ENCODE measurements at places on chromosomes 12 and 14. TPM values are rescaled to one million over a fixed set of nuclear protein-coding genes. Genes with fewer than 3 reads are reported as not detected.

The MYF5 gene
- polyA plus RNA-seq, result not detected

The CACNA1C gene
- polyA plus RNA-seq, result 5.7 TPM

The PLEKHH1 gene
- 44.3 TPM for polyA plus RNA-seq

The CCDC197 gene
- not detected for polyA plus RNA-seq

The IFNG-AS1 gene
- not detected for polyA plus RNA-seq

The TMEM63C gene
- 1.5 TPM for polyA plus RNA-seq

The KDM5A gene
- 44.2 TPM for polyA plus RNA-seq

The OAS3 gene
- polyA plus RNA-seq, result 10.0 TPM

- DNase-seq, result no peak
Observed at GRCh38 chr14:51228890-51229289, 11.2 kb upstream of the TMX1 start.

DNA sequence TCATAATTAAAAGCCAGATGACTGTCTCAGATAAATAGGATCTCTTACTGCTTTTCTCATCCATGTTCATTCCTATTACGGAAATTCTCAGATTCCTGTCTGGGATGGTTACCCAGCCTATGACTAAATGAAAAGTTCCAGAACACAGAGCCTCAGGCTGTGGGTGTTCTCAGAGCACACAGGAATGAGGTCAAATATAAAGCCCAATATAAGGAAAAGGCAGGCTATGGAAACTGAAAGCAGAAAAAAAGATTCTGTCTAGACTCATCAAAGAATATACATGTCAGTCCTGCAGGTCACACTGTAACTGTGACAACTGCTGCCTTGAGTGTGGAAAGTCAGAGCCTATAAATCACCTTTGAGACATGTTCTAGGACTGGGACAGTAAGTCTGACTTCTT lies 64.3 kb downstream of the DCAF5 start:
- DNase-seq, result no peak

DNA sequence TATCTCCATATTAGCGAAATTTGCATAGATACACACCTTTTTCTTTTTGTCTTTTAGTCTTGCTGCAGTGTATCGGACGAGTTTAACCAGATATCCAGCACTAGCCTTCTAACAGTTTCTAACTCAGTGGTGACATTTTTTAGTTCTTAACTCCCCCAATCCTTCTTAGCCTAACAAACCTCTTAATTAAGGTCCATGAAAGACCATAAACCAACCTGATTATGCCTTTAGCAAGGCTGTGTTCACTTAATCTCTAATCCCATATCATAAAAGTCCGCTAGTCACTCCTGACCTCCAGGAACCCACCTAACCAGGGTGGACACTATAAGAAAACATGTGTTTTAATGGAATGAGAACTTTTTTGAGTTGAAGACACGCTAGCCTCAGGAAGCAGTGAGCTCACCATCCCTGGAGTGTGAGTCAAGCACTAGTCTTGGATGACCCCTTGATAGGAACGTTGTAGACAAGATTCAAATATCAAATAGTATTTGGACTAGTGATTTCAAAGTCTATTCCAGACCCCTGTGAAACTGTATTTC lies 9.5 kb downstream of the CDKN1B start:
- no peak for DNase-seq

GRCh38 chr12:6767353-6768319 lies 1.5 kb downstream of the PTMS start:
- no peak for DNase-seq

- DNase-seq, result no peak
Observed at GRCh38 chr14:90426663-90427062, 29.8 kb downstream of the CALM1 start.

DNA sequence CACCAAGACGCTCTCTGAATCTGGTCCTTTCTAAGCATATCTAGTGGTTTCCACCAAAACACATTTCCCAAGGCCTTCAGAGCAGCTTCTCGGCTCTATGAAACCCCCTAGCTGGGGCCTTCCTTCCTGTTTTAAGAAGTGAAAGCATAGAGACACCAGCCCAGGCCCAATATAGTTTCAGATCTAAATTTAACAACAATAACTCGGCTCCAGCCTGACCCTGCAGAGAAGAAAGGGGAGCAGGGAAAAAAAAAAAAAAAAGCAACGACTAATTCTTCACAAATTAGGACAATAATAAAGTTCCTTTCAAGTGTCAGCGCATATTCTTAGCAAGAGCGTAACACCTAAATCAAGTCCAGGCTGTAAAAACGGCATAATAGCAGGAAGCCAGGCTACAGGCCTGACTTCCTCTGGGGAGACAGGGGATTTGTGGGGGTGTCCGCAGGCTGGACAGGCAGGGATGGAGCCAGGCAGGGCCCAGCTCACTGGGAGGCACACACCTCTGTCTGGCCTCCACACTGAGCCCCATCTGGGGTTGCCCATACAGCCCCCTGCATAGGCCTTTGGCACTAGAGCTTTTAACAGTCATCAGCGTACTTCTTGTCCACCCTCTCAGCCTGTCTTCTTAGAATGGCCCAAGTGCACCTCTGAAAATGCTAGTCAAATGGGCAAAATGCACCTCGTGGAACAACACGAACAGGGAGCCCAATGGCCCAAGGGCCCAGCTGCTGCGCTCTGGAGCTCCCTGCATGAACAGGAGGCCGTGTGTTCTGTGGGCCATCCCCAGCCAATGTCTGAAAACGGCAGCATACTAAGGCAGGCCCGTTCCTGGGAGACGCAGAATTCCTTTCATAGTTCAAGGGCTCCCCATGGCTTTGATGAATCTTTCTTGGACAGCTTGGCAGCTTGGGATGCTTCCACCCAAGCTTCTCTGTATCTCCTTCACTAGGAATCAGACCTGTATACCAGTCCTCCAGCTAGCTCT lies 772.9 kb downstream of the MED13L start:
- peak; percentile 19 for DNase-seq

DNA sequence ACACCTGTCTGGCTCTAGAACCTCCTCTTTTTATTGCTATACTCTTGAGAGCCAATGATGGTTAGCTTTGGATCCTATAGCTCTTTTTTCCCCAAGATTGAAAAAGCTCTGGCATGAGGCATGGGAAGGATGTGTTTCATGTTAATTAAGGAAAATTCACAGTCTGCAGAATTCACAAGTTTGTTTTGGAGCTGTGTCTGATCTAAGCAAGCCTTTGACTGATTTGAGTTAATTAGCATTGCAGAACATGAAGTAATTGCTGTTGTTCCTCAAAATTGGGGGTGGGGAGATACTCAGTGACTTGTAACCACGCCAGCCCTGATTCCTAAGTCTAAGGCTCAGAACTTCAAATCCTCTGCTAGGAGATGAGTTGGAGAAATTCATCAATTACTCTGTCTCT lies 205.0 kb downstream of the SUDS3 start:
- no peak for DNase-seq

DNA sequence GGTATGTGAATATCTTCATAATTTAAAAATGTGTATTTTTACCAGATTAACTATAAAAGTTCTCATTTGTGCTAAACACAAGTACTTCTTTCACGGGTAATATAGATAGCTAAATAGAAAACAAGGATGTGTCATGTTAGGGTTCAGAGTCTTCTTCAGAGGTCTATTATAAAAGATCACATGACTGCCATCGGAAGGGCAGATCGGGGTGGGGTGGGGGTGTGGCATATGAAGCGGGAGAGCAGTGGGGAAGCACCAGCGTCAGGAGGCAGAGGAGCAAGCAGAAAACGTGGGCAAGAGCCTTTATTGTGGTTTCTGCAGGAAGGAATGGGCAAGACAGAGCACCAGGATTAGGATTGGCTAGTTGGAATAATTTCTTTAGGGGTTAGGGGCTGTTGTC lies 63.7 kb upstream of the DNM1L start:
- no peak for DNase-seq

DNA sequence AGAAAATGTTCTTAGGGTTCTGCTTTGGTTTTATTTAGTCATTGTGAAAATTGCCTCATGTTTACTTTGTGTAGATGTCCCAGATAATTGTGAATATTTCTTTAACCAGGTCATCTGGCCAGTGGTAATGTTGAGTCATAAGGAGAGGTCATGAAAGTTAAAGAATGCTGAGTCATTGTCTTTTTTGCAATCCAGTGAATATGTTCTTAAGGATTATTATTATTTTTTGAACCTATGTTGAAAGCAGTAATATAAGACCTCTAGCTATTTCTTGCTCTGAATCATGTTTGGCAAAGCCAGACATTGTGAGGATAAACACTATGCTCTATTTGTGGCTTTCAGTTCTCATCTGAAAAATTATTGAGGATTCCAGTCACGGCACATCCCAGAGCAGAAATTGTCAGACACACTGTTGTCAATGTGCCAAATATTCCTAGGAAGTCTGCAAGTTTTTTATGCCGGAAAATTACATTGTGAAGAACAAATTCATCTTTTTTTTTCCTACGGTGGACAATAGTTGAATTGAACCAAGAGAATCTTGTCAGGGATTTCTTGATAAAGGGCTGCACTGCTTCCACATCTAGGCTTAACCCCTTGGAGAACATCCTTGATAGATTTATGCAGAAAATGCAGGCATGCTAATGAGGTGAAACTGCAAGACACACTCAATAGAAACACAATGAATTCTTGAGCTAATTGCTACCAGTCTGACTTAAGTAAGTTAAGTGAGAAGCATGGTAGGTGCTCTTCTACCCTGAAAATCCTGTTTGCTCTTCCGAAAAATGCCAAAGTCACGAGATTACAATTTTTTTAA lies 369.6 kb downstream of the ATP23 start:
- no peak for DNase-seq

DNA sequence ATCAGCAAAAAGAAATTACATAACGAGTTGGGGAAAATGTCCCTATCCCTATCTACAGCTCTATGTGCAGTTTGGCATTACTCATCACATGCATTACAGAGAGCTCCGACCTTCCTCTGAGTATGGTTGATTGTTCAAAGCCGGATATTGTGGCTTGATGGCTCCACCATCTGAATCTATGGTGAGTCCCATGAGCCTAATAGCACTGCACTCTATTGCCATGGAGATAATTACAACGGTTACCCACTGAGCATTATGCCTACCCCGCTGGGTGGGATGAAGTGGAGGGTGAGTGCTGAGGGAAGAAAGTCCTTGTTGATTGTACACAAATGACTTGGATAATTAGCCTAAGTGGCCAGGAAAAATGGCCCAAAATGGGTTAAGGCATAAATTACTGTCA lies 800.5 kb downstream of the NRXN3 start:
- no peak for DNase-seq

GRCh38 chr12:3966376-3966775 lies 93.2 kb upstream of the PARP11 start:
- DNase-seq, result no peak
